ENCODE measurements at places on chromosomes 4 and X.

- no peak for DNase-seq
Observed at GRCh38 chr4:102843938-102844337, 16.6 kb upstream of the UBE2D3 start.

GRCh38 chrX:103446665-103447302 lies 70.4 kb downstream of the BEX3 start:
- DNase-seq = no peak

DNA sequence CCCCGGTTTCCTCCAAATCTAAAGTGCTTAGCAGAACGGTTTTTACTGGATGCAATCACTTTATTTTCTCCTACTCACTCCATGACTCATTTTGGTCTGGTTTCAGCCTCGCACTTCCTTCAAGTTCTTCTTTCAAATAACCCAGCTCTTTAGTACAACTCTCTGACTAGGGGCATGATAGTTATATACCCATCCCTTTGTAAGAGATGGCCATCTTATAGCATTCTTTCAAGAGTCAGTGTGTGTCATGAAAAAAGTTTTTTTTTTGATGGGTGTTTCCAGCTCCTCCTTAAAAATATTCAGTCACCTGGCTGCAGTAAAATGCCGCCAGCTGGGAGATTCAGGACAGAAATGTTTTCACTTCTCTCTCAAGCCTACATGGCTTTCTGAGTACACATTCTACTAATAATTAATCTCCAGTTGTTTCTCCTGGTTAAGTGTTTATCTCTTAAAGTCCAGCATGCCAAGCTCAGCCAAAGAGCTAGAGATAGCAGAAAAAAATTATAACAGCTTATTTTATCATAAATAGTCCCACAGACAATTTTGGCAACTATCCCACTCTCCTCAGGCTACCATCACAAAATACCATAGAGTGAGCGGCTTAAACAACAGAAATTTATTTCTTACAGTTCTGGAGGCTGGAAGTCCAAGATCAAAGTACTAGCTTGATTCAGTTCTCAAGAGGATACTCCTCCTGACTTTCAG lies 139.3 kb downstream of the GASK1B start:
- DNase-seq = no peak

DNA sequence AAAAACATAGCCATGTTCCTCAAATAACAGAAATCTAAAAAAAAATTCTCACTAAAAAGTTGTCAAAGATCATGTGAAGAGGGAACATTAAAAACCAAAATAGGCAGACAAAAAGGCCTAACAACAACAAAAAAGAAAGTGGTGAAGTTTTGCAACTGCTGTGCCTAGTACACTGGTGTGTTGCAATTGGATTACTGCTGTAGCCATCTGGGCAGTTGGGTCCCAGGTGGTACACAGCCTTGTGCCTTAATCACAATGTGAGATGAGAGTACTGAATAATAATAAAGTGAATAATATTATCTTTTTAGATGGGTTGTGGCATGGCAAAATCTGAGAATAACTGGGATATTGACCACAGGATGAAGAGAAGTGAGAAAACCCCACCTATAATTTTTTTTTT lies 12.0 kb downstream of the C4orf54 start:
- no peak for DNase-seq

GRCh38 chr4:3030566-3031356 lies 43.6 kb downstream of the HTT-AS start:
- DNase-seq = no peak

GRCh38 chrX:152845618-152846240 lies 14.9 kb downstream of the NSDHL start:
- no peak for DNase-seq

GRCh38 chr4:157172011-157172410 lies 48.5 kb upstream of the GRIA2 start:
- no peak for DNase-seq

DNA sequence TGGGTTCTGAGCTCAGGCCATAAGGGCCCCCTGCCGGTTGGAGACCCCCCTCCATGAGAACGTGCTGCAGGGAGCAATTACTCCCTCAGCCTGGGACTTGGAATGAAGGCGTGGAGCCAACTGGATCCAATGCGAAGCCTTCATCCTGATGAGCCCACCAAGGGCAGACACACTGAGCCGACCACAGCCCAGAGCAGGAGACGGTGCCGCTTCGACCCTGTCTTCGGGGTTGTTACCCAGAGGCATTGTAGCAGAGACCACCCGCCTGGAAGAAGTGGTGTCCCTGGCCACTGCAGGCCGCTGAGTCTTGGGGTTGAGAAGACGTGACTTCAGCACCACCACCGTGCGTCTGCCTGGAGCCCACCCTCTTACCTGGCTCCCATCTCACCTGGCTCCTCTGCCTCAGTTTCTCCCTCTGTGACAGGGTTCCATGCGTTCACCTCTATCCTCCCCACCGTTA lies 7.0 kb upstream of the NKX1-1 start:
- peak; percentile 9 for DNase-seq

DNA sequence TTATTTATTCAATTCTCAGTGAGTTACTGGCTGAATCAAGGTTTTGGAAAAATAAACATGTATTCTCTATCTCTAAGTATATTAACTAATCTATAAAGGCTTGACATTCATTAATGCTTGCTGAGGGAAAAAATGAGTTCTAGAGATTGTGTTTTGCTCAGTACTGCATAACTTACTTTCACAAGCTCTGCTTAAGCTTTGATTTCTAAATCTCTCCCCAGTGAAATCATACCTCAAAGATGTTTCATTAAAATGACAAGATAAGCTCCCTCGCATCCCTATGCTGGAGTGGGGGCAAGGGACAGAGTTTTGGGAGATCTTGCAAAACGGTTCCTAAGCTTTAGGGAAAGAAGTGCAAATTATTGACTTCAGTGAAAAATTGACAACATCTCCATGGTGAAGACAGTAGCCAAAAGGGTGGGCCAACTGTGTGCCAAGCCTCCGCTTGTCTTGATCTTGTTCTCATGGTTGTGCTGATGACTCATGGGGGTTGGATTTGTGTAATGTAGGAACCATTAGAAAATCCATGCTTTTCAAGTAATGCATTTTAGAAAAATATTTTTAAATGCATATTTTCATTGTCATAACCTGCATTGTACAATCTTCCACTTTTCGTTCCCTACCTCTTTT lies 521.4 kb downstream of the RPA4 start:
- no peak for DNase-seq

- DNase-seq = no peak
Observed at GRCh38 chr4:173119818-173120217, 48.8 kb upstream of the GALNT7 start.

DNA sequence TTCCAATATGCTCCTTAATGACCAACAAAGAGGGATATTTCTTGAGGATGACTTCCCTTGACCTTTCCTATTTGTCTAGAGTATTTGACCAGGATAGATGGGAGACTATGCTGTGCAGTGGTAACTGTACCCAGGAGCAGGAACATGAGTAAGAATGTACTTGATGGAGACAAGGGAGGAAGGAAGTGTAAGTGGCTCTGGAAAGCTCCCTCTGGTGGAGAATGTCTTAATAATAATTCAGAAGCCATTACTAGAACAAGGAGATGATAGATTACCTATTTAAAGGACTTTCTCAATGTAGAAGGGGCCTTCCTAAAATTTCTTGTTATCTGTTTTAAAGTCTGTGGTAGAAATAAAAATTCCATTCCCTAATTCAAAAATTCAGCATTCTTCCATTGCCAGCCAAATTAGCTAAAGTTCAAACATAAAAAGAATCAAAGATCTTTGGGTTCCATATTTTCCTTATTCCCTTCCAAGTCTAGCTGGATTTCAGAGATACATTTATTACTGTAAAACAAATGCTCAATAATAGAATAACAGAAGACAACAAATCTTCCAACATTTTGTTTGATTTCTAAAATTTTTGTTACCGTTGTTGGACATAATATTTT lies 83.8 kb downstream of the GRID2 start:
- no peak for DNase-seq

Measured in mucosa of gallbladder (tissue), 1 donor.